ENCODE measurements at places on chromosomes 6 and 20.

DNA sequence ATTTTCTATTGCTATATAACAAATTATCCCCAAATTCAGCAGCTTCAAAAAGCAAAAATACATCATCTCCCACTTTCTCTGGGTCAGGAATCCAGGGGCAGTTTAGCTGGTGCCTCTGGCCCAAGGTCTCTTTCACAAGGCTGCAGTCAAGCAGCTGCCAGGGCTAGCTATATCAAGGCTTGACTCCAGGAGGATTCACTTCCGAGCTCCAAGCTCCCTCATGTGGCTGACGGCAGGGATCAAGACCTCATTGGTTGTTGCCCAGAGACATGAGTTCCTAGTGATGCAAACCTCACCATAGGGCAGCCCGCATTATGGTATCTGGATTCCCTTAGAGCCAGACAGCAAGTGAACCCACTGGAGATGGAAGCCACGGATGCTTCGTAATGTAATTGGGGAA, 1.3 kb upstream of the VNN1 start:
- no peak for DNase-seq

DNA sequence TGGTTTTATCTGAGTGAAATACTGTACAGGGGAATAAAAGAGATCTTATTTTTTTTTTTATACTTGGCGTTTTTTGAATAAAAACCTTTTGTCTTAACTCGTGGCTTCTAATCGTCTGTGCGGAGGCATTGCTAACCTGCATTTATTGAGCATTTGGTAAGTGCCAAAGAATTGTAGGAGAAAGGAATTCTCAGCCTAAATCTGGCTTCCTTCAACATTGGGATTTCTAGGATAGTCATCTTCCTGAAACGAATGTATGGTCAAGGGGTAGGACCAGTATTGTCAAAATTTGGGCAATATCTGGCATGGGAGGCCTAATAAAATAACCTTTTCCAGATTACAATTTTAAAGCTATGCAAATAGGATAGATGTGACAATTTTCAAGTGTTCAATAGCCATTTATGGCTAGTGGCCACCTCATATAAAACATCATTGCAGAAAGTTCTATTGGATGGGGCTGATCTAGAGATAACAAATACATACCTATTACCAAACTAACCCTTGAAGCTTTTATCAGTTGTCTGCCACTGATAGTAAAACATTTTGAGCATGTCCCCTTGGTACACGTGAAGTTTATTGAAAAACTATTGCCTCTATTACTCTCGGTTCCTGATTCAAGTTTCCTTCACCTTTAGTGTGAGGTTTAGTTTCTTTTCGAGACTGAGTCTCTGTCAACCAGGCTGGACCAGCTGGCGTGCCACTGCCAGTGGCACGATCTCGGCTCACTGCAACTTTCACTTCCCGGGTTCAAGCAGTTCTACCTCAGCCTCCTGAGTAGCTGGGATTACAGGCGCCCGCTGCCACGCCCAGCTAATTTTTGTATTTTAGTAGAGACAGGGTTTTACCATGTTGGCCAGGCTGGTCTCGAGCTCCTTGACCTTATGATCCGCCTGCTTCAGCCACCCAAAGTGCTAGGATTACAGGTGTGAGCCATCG, 5.6 kb downstream of the PIM1 start:
- DNase-seq: no peak

- DNase-seq: no peak
These were observed 297.7 kb downstream of the DOK5 start for GRCh38 chr20:54772893-54773642.

GRCh38 chr6:11368760-11369159, 136.3 kb upstream of the NEDD9 start:
- no peak for DNase-seq

DNA sequence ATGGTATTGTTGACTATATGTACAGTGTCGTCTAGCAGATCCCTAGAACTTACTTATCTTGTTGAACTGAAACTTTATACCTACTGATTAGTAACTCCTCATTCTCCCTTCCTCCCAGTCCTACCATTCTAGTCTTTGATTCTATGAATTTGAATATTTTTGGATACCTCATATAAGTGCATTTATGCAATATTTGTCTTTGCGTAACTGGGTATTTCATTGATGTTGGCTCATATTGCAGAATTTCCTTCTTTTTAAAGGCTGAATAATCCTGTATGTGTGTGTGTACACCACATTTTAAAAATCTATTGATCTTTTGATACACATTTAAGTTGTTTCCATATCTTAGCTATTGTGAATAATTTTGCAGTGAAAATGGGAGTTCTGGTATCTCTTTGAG, 119.9 kb downstream of the SOX4 start:
- DNase-seq: no peak

DNA sequence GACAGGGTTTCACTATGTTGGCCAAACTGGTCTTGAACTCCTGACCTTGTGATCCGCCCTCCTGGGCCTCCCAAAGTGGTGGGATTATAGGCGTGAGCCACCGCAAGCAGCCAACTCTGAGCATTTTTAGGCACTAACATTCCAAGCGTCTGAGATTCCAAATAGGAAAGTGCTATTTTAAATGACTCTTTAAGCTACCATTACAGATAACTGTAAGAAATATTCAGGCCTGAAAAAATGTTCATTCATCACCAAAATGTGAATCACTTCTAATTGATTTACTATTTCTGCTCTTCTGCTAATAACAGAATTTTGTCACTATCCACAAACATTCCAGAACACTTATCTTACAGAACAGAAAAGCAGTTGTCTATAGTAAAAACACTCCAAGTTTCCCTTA, 106.5 kb downstream of the BACH2 start:
- DNase-seq: peak; percentile 37

DNA sequence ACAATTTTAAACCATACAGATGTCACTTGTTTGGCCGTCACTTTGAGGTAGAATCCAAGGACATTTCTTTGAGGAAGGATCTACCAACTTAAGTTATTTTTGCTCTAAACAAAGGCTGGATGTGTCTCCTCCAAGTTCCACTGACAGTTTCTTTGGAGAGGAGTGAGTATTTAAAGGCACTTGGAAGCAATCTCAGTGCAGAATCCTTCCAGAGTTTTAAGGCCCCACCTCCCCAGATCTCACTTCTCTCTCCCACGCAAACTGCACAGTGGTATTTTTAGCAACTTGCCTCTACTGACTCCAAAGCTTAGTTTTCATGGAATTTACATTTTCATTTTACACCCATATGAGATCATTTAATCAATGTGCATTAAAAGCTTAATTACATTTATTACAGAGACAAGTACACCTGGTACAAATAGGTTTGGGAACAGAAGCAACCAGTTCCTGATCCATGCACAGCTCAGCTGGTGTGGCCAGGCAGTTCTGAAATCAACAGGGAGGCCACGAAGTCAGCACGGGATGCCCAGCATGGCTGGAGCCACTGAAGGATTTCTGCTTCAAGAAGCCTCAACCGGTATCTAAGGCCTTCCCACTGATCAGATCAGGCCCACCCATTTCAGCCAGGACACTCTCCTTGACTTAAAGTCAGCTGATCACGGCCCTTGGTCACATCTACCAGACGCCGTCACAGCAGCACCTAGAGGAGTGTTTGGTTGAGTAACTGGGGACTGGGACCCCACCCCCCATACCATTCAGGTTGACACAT, 109.8 kb downstream of the SYCP2 start:
- DNase-seq: no peak

DNA sequence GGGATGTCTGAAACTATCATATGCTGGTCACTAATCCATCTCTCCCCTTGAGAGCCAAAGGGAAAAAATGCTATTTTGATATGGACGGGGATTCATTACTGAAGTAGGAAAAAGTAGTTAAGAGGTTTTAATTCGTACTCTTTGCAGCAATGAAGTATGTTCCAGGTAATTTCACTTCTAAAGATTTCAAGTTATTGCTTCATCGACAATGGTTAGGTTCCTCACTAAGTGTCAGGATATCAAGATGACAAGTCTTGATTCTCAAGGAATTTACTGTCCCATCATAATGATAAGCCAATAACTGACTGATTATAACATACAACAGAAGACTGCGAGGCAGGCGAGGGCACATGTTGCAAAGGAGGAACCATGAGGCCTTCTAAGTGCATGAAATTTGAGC, 57.0 kb downstream of the GMDS start:
- DNase-seq: no peak

DNA sequence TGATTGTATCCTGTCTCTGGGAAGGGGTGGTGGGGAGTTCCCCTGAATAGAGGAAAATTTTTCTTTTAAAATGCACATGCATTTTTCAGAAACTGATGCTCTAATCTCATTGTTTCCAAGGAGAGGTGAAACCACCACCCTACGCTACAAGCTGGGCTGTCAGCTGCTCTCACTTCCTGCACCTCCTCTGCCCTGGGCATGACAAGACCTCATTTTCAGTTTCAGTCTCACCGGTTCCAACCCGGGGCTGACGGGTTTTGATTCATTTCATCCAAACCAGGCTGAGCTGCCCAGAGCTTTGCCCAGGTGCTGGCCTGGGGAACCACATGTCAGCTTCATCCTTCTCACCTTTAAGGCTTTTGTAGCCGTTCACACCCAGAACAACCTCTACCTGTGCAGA, 99.7 kb downstream of the EYA2 start:
- DNase-seq: no peak

GRCh38 chr20:59438201-59438600, 137.8 kb downstream of the EDN3 start:
- no peak for DNase-seq

GRCh38 chr20:6735942-6736845, 31.3 kb upstream of the BMP2 start:
- no peak for DNase-seq

- no peak for DNase-seq
These were observed 401.9 kb downstream of the THBS2 start for GRCh38 chr6:168851460-168852375.

DNA sequence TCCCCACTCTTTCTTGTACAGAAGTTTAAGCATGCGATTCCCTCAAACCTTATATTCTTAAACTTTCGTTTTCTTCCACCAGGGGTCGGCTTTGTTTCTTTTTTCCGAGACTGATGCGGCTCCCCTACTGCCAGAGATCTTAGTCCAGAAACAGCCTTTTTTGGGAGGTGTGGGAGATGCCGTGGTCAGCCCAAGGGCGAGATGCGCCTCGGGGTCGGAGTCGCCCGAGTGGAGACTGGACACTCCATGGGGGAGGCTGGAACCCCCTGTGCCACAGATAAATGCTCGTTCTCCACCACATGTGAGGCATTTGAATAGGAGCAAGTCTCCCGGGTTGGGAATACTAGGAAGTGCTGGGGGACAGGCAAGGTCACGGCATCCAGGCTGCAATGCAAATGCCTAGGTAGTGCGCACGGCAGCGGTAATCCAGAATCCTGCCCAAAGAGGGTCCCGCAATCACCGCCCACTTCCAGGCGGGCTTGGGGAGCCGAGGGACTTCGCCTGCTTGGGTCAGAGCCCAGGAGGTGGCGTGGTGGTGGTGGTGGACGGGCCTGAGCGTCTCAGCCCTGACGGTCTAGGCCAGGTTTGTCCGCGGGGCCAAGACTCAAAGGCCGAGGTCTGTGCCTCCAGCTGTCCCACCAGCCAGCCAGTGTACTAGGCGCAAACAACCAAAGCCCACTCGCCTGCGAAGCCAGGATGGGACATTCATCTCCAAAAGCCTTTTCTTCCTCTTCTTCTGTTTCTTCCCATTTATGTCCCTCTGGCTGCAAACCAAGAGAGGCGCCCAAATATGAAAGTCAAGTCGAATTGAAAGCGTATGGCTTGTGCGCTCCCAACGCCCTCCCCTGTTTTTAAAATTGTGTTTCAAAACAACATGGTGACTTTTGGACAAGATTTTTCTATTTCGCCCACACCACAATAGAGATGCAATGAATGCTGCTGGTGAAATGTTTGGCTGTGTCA, 39.3 kb upstream of the OSTM1 start:
- peak; percentile 21 for DNase-seq

GRCh38 chr6:115733426-115733825, 327.3 kb downstream of the FRK start:
- no peak for DNase-seq

DNA sequence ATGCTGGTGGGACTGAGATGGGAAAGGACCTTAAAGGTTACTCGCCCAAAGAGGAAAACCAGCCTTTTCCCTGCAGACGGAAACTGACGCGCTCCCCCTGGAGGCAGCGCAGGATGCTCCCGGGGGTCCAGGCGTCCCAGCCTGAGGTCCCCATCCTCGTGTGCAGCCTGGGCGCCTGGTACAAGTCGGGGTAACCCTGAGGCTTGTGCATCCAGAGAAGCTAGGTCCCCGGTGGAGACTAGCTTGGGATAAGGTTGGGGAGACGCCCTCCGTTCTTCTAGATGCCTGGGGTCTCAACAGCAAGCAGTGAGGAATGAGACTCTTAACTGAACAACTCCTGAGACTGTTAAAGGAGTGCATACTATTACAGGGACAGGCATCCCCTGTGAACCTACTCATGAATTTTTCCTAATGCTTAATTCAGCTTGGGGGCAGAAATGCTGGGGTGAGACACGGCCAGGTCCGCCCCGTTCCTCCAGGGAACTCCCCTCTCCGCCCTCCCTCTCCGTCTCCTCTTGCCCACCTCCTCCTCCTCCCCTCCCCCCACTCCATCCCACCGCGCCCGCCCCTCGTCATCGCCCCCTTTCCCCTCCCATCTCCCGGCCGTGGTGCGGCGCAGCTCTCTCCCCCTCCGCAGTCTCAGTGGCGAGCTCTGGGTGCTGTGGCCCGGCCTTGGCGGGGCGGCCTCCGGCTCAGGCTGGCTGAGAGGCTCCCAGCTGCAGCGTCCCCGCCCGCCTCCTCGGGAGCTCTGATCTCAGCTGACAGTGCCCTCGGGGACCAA, at the start of gene PRSS35:
TSS of gene PRSS35 (plus strand) at position 634 of the 781 bp plus-strand sequence. CDS start 10,908 bp downstream, outside the sequence.
- DNase-seq: no peak

GRCh38 chr20:48708116-48708515, 119.7 kb downstream of the PREX1 start:
- no peak for DNase-seq

DNA sequence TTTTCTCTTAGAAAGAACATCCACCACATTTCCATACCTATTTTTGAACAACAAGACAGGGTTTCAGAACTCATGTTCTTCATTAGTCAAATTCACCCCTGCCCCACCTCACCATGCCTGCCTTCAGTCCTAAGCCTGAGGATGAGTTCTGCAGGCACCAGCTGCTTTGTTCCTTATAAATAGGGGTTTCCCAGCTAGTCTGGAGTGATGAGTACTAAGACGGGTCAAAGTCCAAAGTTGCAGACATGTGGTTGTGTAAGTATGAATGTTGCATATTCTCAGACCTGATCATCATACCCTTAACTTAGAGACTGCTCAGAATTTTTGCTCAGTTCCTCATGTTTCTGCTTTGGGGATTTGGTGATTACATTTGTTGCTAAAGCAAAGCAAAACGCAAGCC, 257.7 kb upstream of the CDYL start:
- peak; percentile 6 for DNase-seq
